Stimulated activated CD8-positive, alpha-beta memory T cell treated with anti-CD3 and anti-CD28 coated beads, Interleukin-12 subunit alpha, Interleukin-12 subunit beta, amount 100 ng/mL, for 4 hours (primary cell): ENCODE measurements at places on chromosomes 11 and 22.

DNA sequence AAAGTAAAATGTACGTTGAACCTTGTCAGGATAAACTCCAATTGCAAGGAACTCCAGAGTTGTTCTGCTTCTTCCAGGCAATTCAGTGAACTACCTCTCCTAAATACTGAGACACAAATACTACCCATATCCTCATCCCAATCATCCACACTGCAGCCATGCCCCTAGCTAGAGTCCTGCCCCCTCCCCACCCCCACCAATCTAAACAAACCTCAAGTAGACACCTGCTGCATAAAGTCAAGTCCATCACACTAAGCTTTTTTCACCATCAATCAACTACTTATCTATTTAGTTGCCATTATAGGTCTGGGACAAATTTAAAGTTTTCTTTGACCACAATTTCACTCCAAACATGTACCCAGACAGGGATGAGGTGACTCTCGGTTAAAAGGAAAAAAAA is 93.2 kb upstream of the APOA1 start:
- DNase-seq, result no peak

DNA sequence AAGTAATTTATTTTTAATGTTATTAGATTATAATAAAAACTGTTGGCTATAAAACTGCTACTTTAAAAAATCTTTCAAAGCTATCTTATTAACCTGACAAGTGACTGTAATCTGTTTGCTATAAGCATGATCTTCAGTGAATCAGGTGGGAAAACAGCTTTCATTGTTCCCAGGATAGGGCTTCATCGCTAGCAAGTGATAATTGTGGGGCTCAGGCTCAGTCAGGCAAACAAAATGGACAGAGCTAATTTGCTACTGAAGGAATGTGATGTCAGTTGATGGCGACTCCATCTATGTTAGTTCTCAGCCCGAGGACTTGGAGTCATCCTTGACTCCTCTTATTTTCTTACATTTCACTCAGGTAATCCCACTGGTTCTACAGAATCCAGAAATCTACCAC is 125.0 kb downstream of the RASSF10 start:
- no peak for DNase-seq

- no peak for DNase-seq
These were observed 116.4 kb downstream of the APOL5 start for GRCh38 chr22:35834061-35834460.

DNA sequence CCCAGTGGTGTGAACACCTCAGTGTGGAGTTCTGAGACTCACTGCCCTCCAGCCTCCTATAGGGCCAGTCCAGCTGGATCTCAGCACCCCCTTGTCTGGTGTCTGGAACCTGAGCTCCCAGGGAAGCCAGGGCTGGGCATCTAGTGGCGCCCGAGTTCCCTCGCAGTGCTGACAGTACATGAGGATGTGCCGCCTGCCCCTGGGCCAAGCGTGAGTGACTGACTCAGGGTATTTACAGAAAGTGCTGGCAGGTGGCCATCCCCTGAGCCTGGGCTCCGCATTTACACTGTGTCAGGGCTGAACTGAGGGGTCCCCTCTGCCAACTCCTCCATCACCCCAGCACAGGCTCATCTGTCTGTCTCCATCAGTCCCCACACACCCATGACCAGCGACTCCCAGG is 185.3 kb downstream of the BRD1 start:
- no peak for DNase-seq

- DNase-seq, result no peak
These were observed 870 bp upstream of the FREY1 start for GRCh38 chr11:45907911-45908370.

GRCh38 chr11:12044799-12045198 is 36.4 kb upstream of the DKK3 start:
- no peak for DNase-seq

DNA sequence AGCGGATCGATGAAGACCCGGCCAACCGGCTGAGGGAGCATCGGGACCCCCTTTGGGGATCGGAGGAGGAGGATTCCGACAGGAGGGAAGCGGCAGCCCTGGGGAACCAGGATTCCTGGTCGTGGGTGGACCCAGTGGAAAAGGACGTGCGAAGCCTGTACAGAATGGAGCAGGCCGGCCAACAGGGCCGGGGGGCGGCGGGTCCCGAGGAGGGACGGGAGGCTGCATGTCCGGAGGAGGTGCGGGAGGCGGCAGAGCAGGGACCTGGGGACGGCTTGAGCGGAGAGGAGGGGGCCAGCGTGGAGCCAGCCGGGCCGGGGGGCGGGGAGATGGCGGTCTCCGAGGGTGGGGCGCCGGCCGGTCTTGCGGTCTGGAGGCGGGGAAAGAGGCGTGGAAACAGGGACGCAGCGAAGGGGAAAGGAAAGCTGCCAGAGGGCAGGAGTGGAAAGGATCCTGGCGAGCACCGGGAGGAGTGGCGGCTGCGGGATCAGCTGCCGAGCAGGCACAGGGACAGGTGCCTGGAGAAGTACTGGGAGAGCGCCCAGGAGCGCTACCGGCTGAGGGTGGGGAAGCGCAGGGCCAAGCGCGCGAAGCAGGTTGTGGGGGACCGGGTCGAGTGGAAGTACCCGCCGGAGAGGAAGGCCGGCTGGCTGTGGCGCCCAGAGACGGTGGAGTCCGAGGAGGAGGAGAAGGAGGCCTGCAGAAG is at the start of gene ANO5:
Gene ANO5, plus strand, starts transcription at position 444 of the 706 bp plus-strand sequence. CDS start 408 bp downstream, outside the sequence.
- DNase-seq, result no peak

GRCh38 chr11:12089473-12089872 is 20.9 kb upstream of the MICAL2 start:
- no peak for DNase-seq

DNA sequence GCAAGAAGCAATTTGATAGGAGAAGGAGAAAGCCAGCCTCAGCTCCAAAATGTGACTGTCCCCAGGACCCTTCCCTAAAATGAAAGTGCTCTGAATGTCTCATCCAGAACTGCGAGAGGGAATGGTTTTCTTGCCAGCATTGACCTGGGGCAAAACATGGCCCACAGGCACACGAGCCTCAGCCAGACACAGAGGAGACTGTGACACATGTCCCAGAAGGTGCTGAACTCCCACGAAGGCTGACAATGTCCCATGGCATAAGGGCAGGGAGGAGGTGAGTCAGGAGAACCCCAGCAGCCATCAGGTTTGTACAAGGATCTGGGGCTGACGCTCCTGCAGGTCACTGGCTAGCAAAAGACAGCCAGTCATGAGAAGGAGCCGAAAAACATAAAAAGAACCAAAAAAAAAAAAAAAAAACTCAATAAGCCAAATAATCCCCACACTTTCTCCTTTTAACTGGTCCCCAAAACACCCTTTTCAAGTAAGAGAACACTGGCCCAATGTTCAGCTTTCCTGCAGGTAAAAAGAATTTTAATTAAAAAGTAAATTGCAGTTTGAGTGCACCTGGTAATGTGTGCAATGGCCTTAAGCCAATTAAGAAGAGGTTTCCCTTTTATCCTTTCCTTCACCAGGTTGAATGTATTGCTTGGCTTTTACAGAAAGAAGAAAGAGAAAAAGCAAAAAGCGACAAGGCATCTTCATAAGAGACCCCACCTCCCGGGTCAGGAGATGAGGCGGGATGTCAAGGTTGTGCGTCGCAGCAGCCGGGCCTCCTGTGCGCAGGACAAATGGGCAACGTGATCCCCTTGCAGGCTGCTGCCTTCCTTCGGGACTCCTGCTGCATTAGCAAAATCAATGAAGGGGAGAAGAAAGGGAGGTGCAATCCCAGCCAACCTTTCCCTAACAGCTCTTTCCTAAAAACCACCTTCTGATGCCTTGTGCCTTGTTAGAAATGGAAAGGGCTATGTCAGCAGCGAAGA is 43.6 kb downstream of the GALNT18 start:
- DNase-seq, result no peak

DNA sequence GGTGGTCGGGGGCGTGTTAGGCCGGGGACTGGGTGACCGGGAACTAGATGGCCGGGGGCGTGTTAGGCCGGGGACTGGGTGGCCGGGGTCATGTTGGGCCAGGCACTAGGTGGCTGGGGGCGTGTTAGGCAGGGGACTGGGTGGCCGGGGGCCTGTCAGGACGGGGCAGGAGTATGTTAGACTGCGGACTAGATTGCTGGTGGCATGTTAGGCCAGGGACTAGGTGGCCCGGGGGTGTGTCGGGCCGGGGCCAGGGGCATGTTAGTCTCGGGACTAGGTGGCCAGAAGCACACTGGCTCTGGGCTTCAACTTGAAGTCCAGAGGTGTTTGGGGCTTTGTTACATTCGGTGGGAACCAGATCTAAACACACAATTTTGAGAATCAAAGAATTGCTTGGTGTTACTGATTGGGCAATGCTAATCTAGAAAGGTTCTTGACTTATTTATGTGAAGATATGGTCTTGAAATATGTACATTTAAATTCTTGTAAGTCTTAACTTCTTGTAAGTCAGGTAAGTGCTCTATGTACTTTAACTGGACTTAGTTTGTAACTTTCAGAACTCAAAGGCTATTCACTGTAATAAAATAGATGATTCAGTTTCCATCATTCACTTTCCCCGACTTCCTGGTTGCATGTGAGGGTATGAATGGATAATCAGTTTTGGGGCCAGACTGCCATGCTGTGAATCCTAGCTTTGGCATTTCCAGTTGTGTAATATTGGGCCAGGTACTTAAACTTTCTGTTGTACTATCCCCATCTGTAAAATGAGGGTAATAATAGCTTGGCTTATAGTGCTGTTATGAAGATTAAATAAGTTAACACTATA is 1.1 kb downstream of the EXT2 start:
- DNase-seq, result no peak

DNA sequence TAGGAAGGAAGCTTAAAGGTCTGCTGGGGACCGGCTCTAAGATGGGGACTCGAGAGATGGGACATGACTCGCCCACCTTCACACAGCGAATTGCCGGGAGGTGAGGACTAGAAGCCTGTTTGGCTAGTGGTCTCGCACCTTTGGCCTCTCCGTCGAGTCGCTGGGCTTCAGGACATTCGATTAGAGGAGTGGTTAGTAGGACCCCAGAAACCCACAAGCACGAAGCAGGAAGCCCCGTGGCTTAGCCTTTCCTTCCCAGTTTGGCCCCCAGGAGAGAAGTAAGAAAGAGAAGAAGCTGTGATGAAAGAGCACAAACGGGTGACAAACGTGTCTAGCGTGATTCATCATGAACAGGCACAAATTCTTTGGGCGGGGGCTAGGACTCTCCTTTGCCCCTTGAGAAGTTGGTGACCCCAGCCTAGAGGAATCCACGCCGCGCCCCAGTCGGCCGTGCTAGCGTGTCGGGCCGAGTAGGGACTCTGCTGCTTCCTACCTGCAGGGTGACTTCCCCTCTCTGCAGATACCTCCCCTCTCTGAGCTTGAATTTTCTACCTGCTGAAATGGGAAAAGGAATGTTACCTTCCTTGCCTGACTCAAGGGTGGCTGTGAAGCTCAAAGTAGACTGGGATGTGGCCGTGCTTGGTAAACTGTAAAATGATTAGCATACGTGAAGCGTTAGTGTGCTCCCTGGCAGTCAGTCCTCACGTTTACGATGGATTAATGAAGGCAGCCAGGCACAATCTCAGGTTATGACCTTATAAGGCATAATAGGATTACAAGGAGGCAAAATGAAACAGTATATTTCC is 1.1 kb upstream of the ADM start:
- DNase-seq, result no peak

- no peak for DNase-seq
These were observed 9.7 kb upstream of the PIWIL4 start for GRCh38 chr11:94557421-94557820.

DNA sequence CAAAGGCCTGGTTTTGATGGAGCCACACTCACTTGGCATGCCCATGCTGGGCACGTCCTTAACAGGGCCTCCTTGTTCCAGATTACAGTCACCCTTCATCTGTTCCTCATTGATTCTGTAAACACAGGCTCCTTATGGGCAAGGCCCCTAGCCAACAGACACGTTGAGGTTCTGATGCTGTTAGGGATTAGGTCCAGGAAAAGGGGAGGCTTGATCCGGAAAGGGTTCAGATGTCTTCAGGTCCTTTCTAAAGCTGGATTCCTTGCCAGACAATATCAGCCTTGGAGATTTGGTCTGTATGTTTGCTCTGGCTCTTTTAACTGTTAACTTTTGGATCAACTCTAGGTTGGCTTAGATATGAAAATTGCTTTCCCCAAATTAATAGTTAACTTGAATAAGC is 46.9 kb upstream of the PRSS23 start:
- DNase-seq, result no peak

DNA sequence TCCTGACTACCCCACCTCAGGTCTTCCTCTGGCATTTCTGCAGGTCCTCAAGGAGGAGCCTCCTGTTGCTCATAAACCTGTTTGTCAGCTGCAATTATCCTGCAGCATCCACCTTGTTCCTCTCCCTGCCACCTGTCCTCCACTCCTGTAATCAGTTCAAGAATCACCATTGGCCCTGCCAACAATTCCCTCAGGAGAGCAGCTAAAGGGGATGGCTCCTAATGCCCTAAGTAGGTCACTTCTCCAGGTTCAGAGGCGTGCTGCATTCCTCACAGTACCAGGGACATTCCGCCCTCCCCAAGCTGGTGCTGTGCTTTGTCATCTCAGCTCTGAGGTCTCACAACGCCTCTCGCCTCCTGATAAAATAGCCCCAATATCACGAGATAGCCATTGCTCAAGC is 2.1 kb downstream of the CLDN25 start:
- DNase-seq, result no peak

DNA sequence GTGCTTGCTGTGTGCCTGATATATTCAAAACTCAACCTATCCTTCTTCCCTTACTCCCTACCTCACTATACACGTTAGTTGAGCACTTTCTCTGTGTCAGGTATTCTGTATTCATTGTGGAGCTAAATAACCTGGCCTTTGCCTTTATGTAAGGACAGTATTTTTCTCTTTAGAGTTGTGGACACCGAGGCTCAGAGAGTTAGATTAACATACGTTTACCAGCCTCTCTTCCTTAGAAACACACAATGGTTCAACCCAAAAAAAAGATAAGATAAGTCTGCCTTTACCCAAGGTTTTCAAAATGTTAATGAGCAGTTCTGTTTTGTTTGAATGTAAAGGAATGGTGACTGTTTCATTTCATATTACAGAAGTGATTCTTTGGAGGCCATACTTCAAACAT is 45.0 kb downstream of the CBL start:
- DNase-seq, result no peak

- no peak for DNase-seq
These were observed 27.3 kb upstream of the FGF19 start for GRCh38 chr11:69731110-69731509.

GRCh38 chr11:13229711-13230318 is 47.8 kb upstream of the BMAL1 start:
- DNase-seq, result no peak

DNA sequence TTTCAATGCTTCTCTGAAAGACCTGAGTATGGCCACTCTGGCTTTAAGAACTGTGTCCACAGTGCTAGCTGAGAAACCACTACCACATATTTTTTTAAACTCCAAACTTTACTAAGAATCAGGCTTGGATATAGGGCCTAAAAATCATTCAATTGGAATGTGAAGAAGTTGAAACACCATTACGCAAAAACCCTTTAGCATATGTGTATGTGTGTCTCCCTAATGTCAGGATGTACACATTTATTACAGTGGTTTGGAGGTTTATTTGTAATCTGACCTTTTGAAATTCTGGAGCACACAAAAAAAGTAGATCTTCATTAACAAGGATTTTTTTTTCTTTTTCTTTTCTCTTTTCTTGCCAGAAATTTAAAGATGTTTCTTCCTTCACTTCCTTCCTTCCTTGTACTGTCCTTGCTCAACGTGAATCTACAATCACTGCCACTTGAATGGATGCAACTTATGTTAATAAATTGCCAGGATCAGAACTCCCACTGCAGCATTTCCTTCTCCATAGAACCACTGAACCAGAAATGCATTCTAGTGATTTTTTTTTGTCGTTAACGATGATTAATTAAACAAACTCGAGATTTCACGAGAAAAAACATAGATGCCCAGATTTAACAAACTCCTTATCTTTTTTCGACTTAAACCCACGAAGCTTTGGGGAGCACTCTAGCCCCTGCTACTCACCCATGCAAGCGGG is 3.1 kb upstream of the ADM start:
- DNase-seq, result no peak

GRCh38 chr11:59463190-59463641 is 6.5 kb downstream of the OR4D6 start:
- DNase-seq, result no peak
